Urinary bladder (tissue), 4 donors: ENCODE measurements at places on chromosomes 12 and 14. TPM values are rescaled to one million over a fixed set of nuclear protein-coding genes. Genes with fewer than 3 reads are reported as not detected.

DNA sequence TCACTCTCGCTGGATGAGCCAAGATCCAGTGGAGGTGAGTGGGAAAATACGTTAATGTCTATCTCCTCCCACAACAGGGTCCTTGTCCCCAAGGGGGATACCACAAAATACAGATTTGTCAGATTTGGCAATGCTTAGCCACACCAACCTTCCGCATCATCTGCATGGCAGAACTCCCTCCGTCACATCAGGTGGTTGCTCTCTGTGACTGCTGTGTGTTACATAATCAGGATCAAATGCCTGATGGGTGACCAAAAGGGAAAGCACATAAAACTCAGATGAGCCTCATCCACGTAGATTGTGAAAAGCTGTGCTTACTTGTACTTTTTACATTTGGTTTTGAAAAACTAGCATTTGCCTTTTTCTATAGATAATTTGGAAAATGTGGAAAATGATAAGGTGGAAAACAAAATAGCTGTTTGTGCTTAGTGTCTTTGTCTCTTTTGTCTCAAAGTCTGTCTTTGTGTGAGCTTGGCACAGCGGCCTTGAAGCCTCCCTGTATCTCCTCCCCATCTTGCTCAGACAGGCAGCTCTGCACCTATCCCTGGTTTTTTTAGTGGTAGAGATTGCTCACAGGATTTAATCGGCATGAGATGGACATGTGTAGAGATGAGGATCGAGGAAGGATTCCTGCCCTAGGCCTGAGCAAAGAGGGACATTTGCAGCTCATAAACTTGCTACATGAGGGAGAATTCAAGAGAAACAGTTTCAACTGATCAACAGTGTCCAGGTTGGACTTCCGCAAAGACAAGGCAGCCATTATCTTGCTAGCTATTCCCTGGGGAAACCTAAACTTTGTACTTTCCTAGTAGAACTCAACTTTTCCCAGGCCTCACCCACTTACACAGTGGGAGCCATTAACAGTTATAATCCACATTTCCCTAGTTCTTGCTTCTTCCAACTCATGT lies 3.6 kb upstream of the FGF6 start:
- no peak for DNase-seq

DNA sequence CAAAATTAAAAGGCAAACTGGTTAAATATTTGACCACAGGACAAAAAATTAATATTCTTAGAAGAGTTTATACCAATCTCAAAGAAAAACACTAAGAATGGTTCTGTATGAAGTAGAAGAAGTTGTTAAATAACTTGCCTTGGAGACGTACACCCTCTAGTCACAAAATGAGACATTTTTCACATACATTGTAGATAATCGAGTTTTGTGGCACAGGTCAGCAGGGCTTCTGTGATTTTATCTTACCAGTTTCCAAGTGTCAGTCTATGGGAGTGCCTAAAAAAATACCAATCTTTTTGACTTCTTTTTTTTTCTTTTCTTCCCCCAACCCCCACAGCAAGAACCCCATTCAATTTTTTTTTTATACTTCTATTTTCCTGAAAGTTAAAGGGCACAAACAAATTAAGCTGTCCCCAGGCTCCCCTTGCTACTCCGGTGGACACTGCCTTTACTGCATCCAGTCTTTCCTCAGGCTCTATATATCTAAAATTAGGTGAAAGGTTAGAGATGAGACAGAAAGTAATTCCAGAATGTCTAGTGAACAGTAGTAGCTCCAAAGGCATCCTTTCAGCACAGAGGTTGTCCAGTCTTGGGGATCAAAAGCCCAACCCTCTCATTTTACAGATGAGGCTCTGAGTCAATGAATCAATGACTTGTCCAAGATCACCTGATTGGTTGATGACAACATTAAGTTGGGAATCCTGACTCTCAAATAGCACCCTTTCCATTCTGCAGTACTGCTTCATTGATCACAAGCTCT lies 6.2 kb downstream of the LIMA1 start:
- DNase-seq, result no peak

- no peak for DNase-seq
Measured at GRCh38 chr12:131138638-131139362, 185.1 kb downstream of the ADGRD1 start.

- no peak for DNase-seq
Measured at GRCh38 chr14:76085358-76085757, 66.4 kb upstream of the GPATCH2L start.

GRCh38 chr12:63862187-63862968 lies 17.9 kb downstream of the SRGAP1 start:
- DNase-seq, result no peak

GRCh38 chr12:29674463-29674862 lies 109.3 kb downstream of the TMTC1 start:
- no peak for DNase-seq

DNA sequence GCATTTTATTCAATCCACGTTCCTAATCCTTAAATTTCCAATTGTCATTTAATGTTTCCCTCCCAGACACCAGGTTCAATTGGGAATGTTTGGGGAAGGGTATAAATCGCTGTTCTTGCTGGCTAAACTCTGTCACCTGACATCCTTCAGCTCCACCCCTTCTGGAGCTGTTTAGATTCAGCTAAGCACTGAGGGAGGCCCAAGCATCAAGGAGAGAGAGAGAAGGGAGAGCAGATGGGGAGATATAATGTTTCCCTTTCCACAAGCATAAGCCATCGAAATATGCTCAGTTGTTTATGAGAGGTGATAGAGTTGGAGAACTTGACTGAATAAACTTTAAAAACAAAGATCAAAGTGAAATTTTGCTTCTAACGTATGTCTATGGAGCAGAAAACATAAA lies 1.8 kb downstream of the ABCC9 start:
- no peak for DNase-seq

- no peak for DNase-seq
Measured at GRCh38 chr12:103369929-103370328, 125.8 kb downstream of the C12orf42 start.

GRCh38 chr12:70609739-70610491 lies 27.3 kb downstream of the PTPRB start:
- DNase-seq, result no peak

GRCh38 chr14:95150910-95151309 lies 6.4 kb downstream of the DICER1 start:
- no peak for DNase-seq

DNA sequence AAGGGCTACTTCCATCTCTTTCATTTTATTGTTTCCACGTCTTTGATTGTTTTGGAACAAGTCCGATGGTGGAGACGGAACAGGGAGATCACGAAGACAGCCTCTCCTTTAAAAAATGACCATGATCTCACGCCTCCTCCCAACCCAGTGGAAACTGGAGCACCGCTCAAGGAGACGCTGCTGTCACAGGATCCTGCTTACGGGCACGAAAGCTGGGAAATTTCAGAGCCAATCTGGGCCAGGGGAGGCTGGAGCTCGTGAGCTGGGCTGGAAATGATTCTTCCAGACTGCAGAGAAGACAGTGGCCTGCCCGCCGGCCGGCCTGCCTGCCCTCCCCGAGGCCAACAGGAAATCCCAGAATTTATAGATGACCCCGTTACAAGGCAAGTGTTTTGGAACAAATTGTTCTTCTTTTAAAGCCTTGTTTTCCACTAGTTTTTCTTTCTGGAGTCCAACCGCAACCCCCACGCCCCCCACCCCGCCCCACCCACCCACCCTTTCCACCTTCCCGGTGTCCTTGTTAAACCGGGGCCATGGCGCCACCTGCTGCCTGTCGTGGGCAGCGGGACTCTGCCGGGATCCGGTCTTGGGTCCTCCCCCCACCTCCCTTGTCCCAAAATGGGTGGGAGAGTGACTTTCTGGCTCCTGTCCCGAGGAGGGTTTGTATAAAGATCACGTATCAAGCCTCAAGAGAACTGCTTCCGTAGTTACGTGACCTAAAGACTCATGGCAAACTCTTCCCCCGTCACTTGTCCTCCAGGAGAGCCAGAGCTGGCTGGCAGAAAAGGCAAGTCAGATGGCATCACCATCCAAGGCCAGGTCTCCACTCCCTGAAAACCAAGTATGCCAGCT lies 40.3 kb downstream of the MAP1LC3B2 start:
- no peak for DNase-seq

Gene RERGL
- 2.0 TPM for total RNA-seq

Gene GPR68
- total RNA-seq, result 1.7 TPM

Gene KRT3
- not detected for total RNA-seq

Gene TMTC1
- 24.8 TPM for total RNA-seq
